Left lung (tissue), 14 donors: ENCODE measurements at places on chromosomes 13 and 19.

DNA sequence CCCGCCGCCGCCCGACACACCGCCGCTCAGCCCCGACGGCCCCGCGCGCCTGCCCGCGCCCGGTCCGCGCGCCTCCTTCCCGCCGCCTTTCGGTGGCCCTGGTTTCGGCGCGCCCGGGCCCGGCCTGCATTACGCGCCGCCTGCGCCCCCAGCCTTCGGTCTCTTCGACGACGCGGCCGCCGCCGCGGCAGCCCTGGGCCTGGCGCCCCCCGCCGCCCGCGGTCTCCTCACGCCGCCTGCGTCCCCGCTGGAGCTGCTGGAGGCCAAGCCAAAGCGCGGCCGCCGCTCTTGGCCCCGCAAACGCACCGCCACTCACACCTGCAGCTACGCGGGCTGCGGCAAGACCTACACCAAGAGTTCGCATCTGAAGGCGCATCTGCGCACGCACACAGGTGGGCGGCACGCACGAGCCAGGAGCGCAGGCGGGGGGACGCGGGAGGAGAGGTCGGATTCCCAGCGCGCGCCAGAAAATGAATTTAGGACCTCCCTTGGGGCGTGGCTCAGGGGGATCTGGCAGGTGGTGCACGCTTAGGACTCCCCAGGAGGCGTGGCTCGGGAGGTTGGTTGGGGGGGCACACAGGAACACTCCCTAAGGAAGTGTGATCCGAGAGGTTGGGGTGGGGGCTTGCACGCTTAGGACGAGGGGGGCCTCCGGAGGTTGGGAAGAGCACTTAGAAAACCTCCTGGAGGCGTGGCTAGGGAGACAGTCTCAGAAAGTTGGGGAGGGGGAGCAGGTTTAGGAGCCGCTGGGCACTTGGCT, 1.2 kb downstream of the KLF2 start:
- peak overlapping the region; percentile 77 for H3K4me3 ChIP-seq
- no peaks in the 10 kb centered on the region for H3K27me3 ChIP-seq
- peaks cover 28% of the 10 kb centered on the region for H3K36me3 ChIP-seq
- DNase-seq = peak; percentile 81
- H3K4me1 ChIP-seq = peaks cover 56% of the 10 kb centered on the region
- peak overlapping the region; percentile 98 for H3K27ac ChIP-seq

GRCh38 chr13:25571237-25571636, 199.5 kb downstream of the ATP8A2 start:
- H3K4me3 ChIP-seq = no peak overlapping the region
- no peaks in the 10 kb centered on the region for H3K27me3 ChIP-seq
- H3K4me1 ChIP-seq = no peaks in the 10 kb centered on the region
- H3K36me3 ChIP-seq = no peaks in the 10 kb centered on the region

GRCh38 chr13:111281751-111282311, 38.6 kb upstream of the TEX29 start:
- H3K4me3 ChIP-seq = no peak overlapping the region
- DNase-seq = no peak
- H3K36me3 ChIP-seq = peaks cover 98% of the 10 kb centered on the region
- peak overlapping the region; percentile 28 for H3K27ac ChIP-seq
- no peaks in the 10 kb centered on the region for H3K4me1 ChIP-seq

GRCh38 chr19:36638862-36639510, 27.7 kb downstream of the ZNF461 start:
- DNase-seq = no peak
- no peaks in the 10 kb centered on the region for H3K27me3 ChIP-seq
- H3K4me1 ChIP-seq = no peaks in the 10 kb centered on the region
- H3K27ac ChIP-seq = no peak overlapping the region
- H3K4me3 ChIP-seq = no peak overlapping the region

DNA sequence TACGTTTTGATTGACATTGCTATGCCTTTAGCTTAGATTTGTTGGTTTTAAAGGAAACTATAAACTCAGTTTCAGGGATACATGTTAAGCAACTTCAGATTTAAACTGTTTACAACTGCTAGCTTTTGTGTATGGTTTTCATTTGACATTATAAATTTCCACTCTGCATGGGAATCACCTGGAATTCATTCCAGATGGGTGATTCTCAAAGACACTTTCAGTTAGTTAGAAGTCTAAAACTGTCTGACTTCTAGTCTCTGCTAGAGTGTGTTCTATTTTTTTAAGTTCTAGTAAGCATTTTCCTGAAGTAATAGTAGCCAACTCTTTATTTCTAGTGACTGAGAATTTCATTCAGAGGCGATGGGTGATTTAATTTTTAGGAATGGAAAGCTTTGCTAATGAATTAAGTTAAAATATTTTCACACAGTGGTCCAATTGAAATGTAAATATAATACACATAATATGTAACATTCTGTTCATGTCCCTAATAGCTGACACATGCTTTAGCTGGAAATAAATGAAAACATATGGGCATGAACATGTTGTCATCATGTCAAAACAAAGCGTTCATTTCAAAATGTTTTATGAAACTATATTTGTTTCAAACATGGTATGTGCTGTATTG, 58.3 kb upstream of the CSNK1A1L start:
- DNase-seq = no peak
- no peak overlapping the region for H3K27ac ChIP-seq
- no peaks in the 10 kb centered on the region for H3K4me1 ChIP-seq
- H3K36me3 ChIP-seq = no peaks in the 10 kb centered on the region
- H3K27me3 ChIP-seq = no peaks in the 10 kb centered on the region
- no peak overlapping the region for H3K4me3 ChIP-seq

DNA sequence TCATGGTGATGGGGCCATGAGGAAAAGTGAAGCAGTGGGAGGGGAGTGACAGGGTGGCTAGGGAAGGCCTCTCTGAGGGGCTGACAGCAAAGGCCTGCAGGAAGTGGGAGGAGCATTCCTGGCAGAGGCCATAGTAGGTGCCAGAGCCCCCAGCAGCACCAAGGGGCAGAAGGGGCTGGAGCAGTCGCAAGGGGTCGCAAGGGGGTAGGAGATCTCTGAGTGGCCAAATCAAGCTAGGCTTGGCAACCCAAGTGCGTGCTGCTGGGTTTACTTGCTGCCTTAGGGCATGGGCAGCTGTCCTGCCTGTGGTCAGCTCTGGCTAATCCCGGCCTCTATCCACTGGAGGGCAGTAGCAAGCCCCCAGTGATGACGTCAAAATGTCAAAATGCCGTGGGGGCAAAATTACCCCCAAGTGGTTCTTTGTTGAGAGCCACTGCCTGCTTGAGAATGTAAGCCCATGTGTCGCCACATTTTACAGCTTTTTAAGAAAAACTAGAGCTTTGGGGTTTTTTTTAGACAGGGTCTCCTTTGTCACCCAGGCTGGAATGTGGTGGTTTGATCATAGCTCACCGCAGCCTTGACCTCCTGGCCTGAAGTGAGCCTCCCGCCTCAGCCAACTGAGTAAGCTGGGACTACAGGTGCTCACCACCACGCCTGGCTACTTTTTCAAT, 11.8 kb downstream of the CCDC97 start:
- DNase-seq = peak; percentile 51
- no peaks in the 10 kb centered on the region for H3K36me3 ChIP-seq
- H3K4me3 ChIP-seq = no peak overlapping the region
- H3K27me3 ChIP-seq = no peaks in the 10 kb centered on the region

DNA sequence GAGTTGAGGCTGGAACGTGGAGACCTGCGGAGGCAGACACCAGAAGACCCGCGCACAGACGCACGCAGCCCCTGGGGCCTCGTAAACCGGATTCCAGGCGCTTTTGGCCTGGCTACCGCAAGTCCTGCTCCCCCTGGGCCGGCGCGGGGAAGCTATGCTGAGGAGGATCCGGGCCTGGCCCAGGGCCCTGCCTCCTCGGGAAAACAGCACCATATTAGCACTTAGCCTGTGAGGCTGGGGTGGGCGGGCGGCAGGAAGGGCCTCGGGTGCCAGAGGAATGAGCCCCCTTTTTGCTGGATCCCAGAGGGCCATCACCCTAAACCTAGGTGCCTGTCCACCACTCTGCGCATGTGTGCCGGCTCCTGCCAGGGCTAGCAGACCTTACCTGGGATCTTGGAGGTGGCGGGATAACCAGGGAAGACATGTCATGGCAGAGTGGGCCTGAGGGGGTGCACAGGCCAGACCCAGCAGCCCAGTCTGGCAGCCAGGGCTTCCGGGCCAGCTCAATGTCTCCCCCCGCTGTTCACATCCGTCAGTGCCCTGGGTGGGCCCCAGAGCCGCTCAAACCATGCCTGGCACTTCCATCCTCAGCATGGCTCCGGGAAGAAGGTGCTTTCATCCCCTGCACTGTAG, 7.3 kb downstream of the ELOF1 start:
- DNase-seq = no peak
- H3K36me3 ChIP-seq = no peaks in the 10 kb centered on the region
- H3K27me3 ChIP-seq = no peaks in the 10 kb centered on the region
- H3K4me1 ChIP-seq = no peaks in the 10 kb centered on the region

DNA sequence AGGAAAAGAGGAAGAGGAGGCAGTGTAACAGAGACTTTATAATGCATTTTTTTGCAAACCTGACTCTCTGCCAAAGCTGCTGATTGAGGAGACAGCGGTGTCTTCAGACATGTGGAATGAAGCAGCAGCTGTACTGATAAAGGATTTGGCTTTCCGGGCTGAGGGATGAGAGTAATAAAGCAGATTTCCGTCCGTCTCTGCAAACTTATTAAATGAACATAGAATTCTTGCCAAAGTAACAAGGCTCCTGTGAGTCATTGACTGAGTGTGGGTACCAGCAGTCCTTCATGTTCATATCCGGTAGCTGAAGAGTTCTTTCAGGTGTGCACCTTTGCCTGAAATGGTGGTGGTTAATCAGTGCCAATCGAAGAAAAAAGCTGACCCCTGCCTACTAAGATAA, 112.6 kb downstream of the LIG4 start:
- H3K4me3 ChIP-seq = no peak overlapping the region
- no peak for DNase-seq
- peaks cover 7% of the 10 kb centered on the region for H3K4me1 ChIP-seq
- H3K27ac ChIP-seq = no peak overlapping the region
- H3K36me3 ChIP-seq = no peaks in the 10 kb centered on the region

GRCh38 chr19:56125806-56126590, 4.9 kb upstream of the ZNF787 start:
- DNase-seq = no peak
- H3K4me1 ChIP-seq = peaks cover 5% of the 10 kb centered on the region
- H3K4me3 ChIP-seq = no peak overlapping the region
- H3K27me3 ChIP-seq = no peaks in the 10 kb centered on the region

- no peak for DNase-seq
- no peak overlapping the region for H3K4me3 ChIP-seq
- no peaks in the 10 kb centered on the region for H3K27me3 ChIP-seq
- H3K4me1 ChIP-seq = peaks cover 30% of the 10 kb centered on the region
Measured at GRCh38 chr19:49555600-49556411, 24.6 kb downstream of the NOSIP start.
